ENCODE measurements at places on chromosomes 13 and 19. TPM values are rescaled to one million over a fixed set of nuclear protein-coding genes. Genes with fewer than 3 reads are reported as not detected.
A peak's percentile ranks its signal among the peaks of the same experiment; 100 is the strongest.

The S1PR5 gene
- 3.8 TPM for total RNA-seq

DNA sequence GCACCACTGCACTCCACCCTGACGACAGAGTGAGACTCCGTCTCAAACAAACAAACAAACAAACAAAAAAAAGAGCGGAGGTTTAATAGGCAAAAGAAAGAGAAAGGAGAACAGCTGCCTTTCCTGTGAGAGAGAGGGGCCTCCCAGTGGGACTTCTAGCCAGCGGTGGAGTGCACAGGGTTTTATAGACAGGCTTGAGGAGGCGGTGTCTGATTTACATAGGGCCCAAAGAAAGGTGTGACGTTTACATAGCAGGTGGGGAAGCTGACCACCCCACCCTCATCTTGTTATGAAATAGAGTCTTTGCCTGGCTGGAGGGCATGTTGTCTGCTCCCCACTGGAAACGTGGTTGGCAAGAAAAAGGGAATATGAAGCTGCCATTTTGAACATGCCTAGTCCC lies 106.0 kb upstream of the CSNK1A1L start:
- H3K4me3 ChIP-seq = no peak overlapping the region
- peaks cover 12% of the 10 kb centered on the region for H3K4me1 ChIP-seq
- H3K27me3 ChIP-seq = no peaks in the 10 kb centered on the region
- no peak overlapping the region for H3K27ac ChIP-seq
- H3K36me3 ChIP-seq = no peaks in the 10 kb centered on the region
- DNase-seq = no peak

The AMH gene
- total RNA-seq = 11.2 TPM

DNA sequence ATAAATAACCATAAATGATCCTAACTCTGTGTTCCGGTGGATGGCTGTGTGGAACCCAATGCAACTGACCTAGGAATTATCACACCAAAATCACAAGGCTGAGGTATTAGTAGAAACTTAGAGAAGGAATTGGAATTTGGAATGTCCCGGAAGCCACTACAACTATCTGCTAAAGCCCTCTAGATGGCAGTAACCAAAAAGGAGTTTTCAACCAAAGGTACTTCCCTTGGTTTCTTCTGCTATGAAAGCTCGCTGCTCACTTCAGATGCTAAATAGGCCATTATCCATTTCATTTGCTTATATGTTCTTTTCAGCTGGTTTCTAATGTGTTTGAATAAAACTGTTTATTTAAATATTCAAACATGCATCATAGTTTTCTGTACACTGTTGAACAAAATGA lies 1589.1 kb upstream of the SPRY2 start:
- H3K36me3 ChIP-seq = no peaks in the 10 kb centered on the region
- peak overlapping the region; percentile 87 for H3K27ac ChIP-seq
- peaks cover 23% of the 10 kb centered on the region for H3K4me1 ChIP-seq
- no peak for DNase-seq
- no peak overlapping the region for H3K4me3 ChIP-seq
- H3K27me3 ChIP-seq = no peaks in the 10 kb centered on the region

DNA sequence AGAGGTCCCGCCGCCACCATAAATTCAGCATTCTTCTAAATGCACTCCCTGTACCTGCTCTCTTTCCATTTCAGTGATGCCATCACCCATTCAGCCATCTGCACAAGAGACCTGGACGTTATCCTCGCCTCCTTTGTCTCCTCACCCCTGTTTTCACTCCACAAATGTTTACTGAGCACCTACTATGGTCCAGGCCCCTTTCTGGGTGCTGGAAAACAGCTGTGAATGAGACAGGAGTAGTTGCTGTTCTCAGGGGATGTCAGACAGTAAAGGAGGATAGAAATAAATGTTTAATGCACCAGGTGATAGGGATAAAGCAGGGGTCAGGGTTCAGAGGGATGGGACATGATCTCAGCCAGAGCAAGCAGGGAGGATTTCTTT lies 3.3 kb downstream of the AP1M1 start:
- no peak overlapping the region for H3K27ac ChIP-seq
- DNase-seq = no peak
- H3K36me3 ChIP-seq = no peaks in the 10 kb centered on the region
- H3K27me3 ChIP-seq = no peaks in the 10 kb centered on the region

GRCh38 chr19:35785339-35785627 lies 9.9 kb downstream of the ARHGAP33 start:
- H3K4me3 ChIP-seq = peak overlapping the region; percentile 65
- DNase-seq = no peak
- peaks cover 29% of the 10 kb centered on the region for H3K4me1 ChIP-seq
- H3K27ac ChIP-seq = no peak overlapping the region
- no peaks in the 10 kb centered on the region for H3K36me3 ChIP-seq

The FRY gene
- total RNA-seq = 5.3 TPM

The FCHO1 gene
- total RNA-seq = 26.8 TPM

The FFAR2 gene
- total RNA-seq = not detected

DNA sequence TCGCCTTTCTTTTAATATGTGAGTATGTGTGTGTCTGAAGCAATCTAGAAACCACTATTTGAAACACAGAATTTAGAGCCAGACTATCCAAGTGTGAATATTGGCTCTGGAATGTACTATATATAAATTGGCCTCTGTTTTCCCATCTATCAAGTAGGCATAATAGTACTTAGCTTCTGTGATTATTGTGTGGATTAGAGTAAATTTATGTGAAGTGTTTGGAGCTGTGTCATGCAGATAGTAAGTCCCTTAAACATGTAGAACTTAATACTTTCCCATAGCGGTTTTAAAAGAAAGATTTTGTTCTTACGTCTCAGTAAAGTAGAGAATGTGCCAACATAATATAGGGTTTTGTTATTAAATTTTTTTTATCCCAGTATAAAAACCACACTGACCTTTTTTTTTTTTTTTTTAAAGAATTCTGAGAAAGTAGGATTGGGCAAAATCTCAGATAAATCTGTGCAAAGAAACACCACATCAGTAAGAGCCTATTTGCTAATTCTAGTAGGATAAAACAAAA lies 432.3 kb downstream of the RFC3 start:
- no peaks in the 10 kb centered on the region for H3K27me3 ChIP-seq
- no peak overlapping the region for H3K4me3 ChIP-seq
- H3K4me1 ChIP-seq = no peaks in the 10 kb centered on the region
- H3K27ac ChIP-seq = no peak overlapping the region

- no peaks in the 10 kb centered on the region for H3K36me3 ChIP-seq
- no peak for DNase-seq
- no peak overlapping the region for H3K4me3 ChIP-seq
- H3K27ac ChIP-seq = no peak overlapping the region
- peaks cover 3% of the 10 kb centered on the region for H3K27me3 ChIP-seq
- peaks cover 1% of the 10 kb centered on the region for H3K4me1 ChIP-seq
Measured at GRCh38 chr19:17358395-17358794, 18.7 kb downstream of the PLVAP start.

DNA sequence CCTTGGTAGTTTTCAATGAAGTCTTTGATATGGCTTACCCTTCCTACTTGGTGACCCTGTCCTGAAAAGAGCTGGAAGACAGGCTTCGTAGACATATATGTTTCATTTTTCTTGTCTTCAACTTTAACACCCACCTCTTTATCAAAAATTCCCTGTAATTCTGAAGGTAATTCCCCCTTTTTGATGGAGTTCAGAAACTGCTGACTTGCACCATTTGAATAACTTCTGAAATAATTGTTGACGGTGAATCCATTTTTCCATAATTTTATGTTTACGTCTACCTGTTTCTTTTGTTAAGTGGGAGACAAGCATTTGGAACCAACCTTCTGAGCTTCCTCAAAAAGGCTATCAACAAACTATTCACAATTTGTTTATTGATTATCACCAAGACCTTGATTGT lies 14.6 kb upstream of the ZNF177 start:
- no peak overlapping the region for H3K27ac ChIP-seq
- no peaks in the 10 kb centered on the region for H3K4me1 ChIP-seq
- no peak for DNase-seq
- H3K4me3 ChIP-seq = no peak overlapping the region
- peaks cover 76% of the 10 kb centered on the region for H3K36me3 ChIP-seq

The IL11 gene
- total RNA-seq = 1.2 TPM
